ENCODE measurements at places on chromosomes 1 and 21. TPM values are rescaled to one million over a fixed set of nuclear protein-coding genes. Genes with fewer than 3 reads are reported as not detected.

DNA sequence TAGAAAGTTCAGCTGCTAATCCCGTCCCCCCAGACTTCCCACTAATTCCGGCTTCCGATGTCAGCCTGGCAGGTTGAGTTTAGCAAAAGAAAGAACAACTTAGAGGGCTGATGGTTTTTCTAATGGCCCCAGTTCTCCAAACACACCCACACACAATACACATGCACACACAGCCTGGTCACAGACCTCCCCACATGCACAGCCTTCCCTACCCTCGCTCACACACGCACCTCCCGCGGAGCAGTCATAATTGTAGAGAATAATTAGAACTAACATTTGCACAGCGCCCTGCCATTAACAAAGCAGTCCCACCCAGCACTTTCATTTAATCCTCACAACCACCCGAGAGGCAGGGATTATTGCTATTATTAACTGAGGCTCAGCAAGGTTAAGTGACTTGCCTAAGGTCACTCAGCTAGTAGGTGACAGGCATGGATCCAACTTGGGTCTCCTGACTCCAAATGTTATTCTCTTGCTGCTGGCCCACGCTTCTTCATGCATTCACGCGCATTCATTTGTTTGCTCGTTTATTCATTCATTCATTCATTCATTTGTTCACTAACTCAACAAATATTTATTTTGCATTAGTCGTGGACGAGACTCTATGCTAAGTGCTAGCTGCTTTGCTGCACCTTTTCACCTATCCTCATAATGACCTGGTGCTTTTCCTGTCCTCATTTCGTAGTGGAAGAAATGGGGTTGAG lies 274.9 kb downstream of the FOXD2 start:
- no peak for DNase-seq

GRCh38 chr1:170284016-170284415 lies 138.3 kb downstream of the NTMT2 start:
- DNase-seq = no peak

DNA sequence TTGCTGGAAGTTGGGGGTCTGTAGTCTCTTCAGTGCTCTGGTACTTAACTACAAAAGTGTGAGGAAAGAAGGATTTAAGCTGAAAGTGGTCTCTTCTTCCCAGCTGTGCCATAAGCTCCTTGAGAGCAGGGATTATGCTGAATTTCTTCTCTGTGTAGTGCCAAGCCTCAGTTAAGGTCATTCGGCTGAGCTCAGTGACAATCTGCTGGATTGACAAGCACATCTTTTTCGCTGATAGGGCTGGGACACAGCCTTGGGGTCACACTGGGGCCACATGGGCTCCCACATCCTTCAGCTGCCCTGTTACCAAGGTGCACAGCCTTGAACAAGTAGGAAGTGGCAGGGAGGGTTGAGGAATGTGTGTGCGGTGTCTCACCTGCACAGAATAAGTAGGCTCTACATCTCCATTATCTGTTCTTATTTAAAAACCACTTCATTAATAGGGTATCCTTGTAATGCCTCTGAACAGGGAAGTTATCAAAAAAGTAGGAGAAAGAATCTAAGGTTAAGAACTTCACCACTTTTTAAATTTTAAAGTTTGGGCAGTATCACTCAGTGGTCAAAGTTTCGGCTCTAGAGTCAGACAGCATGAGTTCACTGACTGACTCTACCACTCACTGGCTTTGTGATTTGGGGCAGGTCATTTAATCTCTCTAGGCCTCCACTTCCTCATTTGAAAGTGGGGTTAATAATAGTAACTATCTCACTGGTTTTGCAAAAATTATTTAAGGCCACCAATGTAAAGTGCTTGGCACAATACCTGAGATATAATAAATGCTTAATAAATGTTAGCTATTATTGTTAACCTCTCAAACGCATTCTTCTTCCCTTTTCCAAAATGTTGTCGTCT lies 10.3 kb downstream of the ZBTB40 start:
- no peak for DNase-seq

DNA sequence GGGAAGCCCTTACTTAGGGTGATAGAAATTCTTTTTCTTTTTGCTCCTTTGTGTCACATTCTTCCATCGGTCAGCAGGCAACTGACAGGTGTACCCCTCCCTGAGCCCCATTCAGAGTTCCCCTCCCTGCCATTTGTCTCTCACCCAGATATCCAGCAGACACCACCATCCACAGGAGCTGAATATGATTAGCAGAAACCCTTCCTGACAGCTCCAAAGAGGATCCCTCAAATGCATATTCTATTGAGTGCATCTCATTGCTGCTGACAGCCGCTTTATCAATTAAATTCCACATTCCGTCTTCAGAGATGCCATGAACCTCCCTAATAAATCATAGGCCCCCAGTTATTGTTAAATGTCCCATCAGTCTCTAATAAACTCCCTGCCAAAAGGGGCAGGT lies 6.1 kb upstream of the DDX20 start:
- no peak for DNase-seq

DNA sequence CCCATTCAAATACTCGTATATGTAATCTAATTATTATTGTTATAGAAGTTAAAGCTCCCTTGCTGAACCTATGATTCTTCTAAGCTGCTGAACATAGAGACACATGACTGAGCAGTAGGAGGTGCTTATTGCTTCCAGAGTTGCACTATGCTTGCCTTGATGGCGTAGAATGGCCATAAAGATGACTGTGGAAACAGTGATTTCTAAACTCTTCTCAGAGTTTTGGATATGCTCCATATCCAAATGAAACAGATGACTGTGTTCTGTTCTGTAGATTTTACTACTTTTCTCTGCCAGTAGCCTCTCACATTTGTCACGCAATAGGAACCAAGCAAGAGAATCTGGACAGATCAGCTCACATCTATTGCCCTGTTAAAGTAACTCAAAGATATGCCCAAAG lies 88.1 kb upstream of the CACYBP start:
- no peak for DNase-seq

- no peak for DNase-seq
Observed at GRCh38 chr1:228770779-228771223, 35.5 kb downstream of the RHOU start.

GRCh38 chr21:44804762-44805161 lies 3.1 kb upstream of the UBE2G2 start:
- no peak for DNase-seq

GRCh38 chr1:36735436-36735835 lies 252.7 kb upstream of the CSF3R start:
- DNase-seq = no peak

GRCh38 chr1:238177960-238178645 lies 287.4 kb upstream of the ZP4 start:
- DNase-seq = no peak

The NBPF4 gene
- total RNA-seq = not detected

The NTNG1 gene
- total RNA-seq = 1.1 TPM

All from progenitor cell of endocrine pancreas (in vitro differentiated cells).